Activated CD8-positive, alpha-beta memory T cell treated with anti-CD3 and anti-CD28 coated beads, Interleukin-2, amount 50 U/mL, for 4 hours (primary cell): ENCODE measurements at places on chromosomes 11 and 22.
A peak's percentile ranks its signal among the peaks of the same experiment; 100 is the strongest.

- no peak for DNase-seq
Measured at GRCh38 chr11:32987851-32988250, 27.8 kb upstream of the DEPDC7 start.

DNA sequence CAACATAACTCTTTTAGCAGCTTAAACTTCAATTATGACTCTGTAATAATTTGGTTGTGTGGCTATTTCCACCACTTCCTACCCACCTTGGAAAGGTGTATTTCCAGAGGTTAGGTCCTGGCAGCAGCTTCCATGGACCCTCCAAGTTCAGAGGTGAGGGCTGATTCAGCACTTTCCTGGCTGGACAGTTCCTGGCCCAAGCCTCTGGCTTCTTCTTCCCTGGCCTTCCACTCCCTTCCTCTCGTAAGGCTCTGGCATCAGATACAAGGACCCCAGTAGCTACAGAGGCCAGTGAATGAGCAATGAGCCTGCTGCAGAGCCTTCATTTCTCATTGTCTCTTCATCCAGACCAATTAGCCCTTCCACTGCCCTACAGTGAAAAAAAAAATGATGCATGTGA, 98.1 kb upstream of the KIRREL3 start:
- no peak for DNase-seq

DNA sequence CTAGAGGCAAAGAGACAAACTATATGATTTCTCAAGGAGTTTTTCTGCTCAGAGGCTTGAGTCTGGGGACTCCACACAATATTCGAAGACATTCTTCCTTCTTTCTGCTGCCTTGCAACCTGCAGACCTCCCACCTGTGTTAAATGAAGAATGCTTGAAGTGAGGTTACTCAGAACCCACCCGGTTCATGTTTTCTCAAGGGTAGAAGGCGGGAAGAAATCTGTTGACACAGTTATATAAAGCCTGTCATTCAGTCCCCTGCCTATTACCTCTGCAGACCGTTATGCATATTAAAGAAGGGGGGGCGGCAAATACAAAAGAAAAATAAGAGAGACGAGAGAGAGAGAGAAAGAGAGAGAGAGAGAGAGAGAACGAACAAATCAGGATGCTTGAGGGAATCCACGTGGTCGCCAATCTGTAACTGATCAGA, 2.2 kb upstream of the KMT2A start:
- DNase-seq, result no peak

- DNase-seq, result no peak
Measured at GRCh38 chr11:76701294-76702040, 30.9 kb upstream of the LRRC32 start.

DNA sequence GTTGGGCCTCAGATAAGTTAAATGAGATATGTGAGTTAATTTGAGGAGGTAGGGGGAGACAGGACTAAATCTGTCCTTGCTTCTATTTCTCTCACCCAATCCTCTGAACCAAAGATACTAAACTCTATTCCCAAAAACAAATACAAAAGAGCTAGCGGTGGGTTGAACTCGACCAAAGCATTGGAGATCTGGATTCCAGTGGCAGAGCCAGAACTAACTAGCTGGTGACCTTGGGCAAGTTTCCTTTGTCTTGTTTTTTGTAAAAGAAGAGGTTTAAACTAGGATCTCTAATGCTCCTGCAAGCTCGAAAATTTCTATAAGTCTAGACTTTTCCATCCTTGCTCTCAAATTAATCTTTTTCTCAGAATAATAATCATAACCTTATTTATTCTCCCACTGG, 1.5 kb downstream of the ME3 start:
- no peak for DNase-seq

GRCh38 chr11:128619540-128620308, 32.4 kb upstream of the ETS1 start:
- DNase-seq, result no peak

DNA sequence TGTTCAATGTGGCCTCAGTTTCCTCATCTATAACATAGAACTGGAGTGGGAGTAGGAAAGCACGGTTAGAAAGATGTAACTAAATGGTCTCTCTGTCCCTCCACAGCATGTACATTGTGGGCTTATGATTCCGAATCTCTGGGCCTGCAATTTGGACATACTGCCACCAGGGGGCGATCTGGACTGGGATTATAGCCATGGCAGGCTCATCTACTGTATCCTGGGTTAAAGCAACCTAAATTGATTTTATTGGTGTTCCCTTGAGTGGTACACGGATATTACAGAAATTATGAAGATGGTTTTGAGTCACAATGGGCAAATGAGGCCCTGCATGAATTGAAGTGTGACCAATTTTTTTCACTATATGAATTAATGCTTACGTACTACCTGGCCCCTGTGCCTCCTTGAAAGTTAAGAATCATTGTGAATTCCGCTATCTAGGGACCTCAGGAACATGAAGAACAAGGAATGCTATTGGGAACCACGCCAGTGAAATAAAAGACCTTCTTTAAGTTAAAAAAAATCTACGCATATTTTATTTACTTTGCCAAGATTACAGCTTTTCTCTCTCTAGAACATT, 32.9 kb downstream of the TST start:
- peak; percentile 42 for DNase-seq

- DNase-seq, result no peak
Measured at GRCh38 chr22:26321469-26321913, 107.6 kb upstream of the ASPHD2 start.

- DNase-seq, result no peak
Measured at GRCh38 chr11:2752923-2753322, 53.1 kb upstream of the KCNQ1OT1 start.

GRCh38 chr11:30485222-30485621, 100.9 kb downstream of the MPPED2 start:
- no peak for DNase-seq

GRCh38 chr11:283405-284104, 5.3 kb downstream of the NLRP6 start:
- DNase-seq, result no peak

DNA sequence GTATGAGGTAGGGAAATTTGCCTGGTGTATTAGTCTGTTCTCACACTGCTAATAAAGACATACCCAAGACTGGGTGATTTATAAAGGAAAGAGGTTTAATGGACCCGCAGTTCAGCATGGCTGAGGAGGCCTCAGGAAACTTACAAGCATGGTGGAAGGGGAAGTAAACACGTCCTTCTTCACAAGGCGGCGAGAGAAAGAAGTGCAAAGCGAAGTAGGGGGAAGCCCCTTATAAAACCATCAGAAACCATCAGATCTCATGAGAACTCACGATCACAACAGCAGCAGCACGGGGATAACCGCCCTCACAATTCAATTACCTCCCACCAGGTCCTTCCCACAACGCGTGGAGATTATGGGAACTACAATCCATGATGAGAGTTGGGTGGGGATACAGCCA, 12.0 kb upstream of the RFPL2 start:
- no peak for DNase-seq

DNA sequence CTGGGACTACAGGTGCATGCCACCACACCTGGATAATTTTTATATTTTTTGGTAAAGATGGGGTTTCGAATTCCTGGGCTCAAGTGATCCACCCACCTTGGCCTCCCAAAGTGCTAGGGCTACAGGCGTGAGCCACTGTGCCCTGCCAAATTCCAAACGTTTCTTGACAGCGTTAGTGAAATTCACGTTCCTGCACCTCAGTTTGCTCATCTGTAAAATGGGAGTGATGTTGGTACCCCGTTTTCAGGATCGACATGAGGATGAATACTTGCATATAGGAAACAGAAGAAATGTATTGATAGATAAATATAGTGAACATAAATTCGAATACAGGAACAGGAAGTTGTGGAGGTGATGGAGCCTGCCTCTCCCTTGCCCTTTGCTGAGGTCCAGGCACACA, 10.2 kb upstream of the LTO1 start:
- no peak for DNase-seq

GRCh38 chr22:50250555-50251476, at the start of gene HDAC10:
Gene HDAC10, minus strand, starts transcription at chr22:50251265. Its CDS starts 233 bp downstream, at chr22:50251032.
- peak; percentile 77 for DNase-seq

DNA sequence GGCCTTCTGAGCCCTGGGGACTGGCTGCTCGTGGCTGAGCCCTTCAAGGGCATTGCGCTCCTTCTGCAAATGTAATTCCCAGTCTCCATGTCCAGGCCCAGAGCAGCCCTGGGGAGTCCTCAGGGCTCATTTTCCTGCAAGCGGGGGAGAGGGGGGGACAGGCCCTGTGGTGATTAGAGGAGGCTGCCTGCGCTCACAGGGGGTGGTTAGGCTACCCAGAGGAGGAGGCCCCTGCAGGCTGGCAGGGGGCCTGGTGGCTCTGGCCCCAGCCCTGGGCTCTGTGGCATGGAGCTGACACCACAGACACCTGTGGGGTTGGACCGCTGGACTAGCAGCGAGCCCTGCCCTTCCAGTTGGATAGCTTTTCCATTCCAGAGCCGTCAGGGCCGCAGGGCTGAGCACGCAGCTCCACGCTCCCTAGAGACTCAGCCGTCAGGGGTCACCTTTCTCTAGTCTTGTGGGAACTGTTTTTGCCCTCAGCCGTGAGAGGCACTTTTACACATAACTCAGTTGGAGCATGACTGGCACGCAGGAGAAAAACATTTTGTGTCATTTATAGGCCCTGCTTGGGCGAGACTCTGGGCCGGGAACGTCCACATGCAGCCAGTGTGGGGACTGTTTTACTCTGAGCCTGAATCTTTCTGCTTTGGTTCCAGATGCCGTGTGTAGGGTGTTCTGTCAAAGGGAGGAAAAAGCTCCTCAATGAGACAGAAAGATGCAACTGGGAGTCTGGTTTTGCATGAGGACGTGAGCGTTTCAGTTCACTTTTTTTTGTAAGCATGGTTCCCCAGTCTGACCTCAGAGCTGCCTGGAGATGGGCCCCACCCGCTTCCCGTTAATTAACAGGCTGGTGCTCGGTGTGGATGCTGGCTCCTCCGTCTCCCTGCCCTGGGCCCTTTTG, 58.1 kb downstream of the LRP5 start:
- DNase-seq, result no peak

DNA sequence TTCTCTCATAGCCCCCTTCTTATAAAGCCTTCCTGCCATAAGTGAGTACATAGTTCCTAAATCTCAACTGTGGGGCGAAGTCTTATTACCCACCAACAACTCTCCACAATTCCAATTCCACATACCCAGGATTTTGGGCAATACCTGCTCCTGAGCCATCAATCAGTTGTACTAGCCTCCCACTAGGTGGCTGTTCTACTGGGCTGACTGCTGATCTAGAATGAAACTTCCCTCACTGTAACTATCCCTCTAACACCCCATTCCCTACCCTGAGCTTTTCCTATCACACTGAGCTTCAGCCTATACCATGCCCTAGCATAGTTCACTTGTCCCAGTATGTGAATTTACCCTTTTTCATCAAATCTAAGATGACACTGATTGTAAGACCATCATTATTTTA, 52.5 kb downstream of the RRAS2 start:
- no peak for DNase-seq

DNA sequence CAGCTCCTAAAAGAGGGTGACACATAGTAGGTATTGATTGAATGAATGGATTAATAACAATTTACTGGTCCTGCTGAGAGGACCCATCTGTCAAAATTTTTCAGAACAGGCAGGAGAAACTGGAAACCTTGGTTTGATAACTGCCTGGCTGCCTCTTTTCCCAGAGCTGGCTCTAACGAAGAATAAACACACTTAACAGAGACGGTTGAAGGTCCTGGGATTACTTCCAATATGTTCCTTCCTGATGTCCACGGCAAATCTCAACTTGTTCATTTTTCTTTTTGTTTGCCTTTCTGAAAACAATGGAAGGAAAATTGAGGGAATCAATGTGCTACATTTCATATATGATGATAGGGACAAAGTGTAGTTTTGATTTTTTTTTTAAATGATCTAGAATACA, 76.5 kb upstream of the SYT13 start:
- no peak for DNase-seq

DNA sequence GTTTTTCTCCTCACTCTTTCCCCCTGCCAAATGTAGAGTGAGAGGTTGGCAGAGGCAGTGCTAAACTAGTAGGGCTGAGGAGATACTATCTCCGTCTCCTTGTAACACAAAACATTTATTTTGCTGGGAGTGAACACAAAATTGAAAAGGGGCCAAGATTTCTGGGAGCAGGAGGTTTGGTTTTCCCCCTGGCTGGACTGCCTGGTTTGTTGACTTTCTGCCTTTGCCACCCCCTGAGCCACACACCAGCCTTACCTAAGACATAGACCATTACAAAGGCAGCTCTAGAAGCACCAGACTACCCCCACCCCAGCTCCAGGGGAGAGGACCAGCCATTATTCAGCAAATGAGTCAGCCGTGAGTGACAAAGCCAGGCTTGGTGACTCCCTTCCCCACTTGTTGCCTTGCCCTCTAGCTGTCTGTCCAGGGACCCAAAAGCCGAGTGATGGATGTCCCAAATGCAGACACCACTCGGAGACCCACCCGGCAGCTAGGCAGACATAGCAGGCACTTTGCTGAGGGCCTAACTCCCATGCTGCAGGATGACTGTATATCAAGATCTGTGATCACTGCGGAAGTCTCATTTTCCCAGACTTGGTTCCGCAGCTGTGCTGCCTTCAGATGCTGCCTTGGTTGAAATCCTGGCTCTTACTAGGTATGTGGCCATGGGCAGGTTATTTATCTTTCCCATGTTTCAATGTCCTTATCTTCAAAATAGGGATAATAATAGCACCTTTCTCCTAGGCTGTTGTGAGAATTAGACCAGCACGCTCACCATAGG, 17.7 kb upstream of the CDON start:
- DNase-seq, result no peak

DNA sequence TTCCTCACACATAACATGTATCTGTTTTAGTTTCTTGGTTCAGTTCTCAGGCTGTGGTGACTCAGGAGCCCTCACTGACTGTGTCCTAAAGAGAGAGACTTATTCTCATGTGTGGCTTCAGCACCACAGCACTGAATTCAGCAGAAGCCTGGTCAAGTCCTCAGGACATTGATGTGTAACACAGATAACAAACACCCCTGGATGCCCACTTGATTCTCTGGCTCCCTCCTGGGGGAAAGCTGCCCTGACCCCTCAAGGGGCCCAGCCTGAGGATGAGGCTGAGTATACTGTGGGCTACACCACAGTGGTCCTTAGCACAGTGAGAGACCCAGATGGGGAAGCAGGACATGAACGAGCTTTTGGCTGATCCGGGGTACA, 87.2 kb upstream of the VPREB1 start:
- no peak for DNase-seq

GRCh38 chr11:40405614-40406013, 1053.8 kb downstream of the LRRC4C start:
- no peak for DNase-seq

DNA sequence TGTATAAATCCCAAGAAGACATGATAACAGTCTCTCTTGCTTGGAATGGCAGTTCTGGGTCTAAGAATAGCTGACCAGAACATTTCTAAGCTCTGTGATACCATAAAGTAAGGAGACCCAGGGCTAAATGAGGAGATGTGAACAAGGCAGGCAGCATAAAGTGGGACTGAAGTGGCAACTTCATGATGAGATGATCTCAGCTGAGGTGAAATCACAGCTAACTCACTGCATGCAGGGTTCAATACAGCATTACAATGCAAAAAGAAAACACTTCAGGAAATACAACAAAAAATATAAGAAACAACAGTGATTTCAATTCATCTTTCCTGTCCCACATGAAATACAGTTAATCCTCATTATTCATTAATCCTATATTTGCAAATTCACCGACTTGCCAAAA, 44.6 kb downstream of the MRE11 start:
- no peak for DNase-seq
